ENCODE measurements at places on chromosomes 6 and 20.

- DNase-seq: no peak
Observed at GRCh38 chr6:105783333-105783935, 302.7 kb upstream of the PRDM1 start.

DNA sequence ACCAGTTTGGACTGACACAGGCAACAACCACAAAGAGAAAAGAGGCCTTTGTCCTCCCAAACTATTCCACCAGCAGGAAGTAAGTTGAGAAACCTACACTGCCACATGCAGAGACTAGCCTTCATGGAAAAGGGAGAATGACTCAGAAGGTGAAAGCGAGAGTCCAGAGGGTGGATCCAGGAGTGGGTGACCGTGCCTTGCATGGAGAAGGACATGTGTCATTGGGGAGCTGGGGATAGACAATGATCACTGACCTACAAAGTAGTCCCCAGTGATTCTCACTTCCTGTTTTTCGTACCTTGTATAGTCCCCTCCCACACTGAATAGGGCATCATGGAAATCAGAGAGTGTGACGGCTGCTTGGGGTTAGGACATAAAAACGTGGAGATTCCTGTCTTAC lies 91.9 kb downstream of the MYLK4 start:
- DNase-seq: no peak

DNA sequence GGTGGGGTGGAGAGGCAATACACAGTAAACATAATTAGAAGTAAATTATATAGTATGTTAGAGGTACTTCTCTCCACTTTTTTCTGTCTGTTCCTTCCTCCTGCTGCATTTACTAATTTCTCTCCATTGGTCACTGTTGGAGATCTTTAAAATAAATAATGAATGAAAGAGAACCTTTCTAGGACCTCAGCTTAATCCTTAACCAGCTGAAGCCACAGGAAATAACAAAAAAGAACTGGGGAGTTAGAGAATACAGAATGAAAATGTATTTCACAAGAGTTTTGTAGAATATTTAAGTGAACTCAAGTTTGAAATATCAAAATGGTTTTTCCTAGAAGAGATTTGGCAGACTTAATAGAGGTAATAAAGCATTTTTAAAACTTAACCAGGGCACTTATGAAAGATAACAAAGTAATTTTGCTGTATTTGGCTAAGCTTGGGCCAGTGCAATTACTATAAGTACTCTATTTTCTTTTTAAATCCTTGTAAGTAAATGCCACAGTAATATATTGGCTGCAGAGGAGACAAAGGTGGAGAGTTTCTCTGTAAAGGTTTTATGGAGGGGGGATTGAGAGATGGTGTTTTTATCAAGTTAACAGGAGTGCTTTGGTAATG lies 405.0 kb downstream of the CDKAL1 start:
- peak; percentile 54 for DNase-seq

DNA sequence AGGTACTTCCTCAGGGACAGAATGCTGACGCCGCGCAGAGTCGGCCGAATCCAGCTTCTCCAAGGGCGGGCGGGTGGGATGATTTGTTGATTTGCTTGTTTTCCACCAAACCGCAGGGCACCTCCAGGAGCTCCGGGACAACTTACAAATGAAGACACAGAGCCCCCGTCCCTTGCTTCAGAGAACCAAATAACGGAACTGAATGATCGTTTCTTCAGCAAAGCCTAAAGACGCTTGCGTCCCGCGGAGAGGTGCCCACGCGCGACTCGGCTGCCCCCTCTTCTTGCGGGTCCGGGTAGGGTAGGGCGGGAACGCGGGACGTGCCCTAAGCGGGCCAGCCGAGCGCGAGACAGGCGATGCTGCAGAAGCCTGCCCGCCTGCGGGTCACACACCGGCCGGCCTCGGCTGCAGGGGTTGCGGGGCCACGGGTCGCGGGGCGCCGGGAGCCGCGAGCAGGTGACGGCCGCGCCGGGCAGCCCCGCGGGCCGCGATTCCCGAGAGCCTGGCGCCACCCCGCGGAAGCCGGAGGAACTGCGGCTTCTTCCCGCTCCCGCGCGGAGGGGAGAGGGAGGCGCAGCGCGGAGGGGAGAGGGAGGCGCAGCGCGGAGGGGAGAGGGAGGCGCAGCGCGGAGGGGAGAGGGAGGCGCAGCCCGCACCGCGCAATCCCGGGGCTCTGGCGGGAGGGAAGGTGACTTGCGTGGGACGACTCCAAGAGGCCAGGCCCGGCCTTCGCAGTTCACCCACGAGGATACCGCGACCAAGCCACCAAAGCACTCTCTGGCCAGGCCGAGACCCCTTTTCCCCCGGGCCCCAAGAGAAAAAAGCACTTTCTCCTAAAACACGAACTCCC lies 7.7 kb upstream of the FOXF2 start:
- DNase-seq: no peak

GRCh38 chr6:35449287-35449881 lies 2.8 kb upstream of the FANCE start:
- peak; percentile 69 for DNase-seq
